Tibial artery (tissue), 4 donors: ENCODE measurements at places on chromosomes 16 and 17.

GRCh38 chr17:60311936-60312335 is 80.0 kb downstream of the USP32 start:
- DNase-seq, result no peak

- no peak for DNase-seq
These were observed 28.1 kb upstream of the NXPH3 start for GRCh38 chr17:49547566-49547965.

- DNase-seq, result no peak
These were observed 24.1 kb downstream of the ALOX15B start for GRCh38 chr17:8062807-8063483.

- no peak for DNase-seq
These were observed 42.4 kb upstream of the FBXO47 start for GRCh38 chr17:39009581-39010001.

DNA sequence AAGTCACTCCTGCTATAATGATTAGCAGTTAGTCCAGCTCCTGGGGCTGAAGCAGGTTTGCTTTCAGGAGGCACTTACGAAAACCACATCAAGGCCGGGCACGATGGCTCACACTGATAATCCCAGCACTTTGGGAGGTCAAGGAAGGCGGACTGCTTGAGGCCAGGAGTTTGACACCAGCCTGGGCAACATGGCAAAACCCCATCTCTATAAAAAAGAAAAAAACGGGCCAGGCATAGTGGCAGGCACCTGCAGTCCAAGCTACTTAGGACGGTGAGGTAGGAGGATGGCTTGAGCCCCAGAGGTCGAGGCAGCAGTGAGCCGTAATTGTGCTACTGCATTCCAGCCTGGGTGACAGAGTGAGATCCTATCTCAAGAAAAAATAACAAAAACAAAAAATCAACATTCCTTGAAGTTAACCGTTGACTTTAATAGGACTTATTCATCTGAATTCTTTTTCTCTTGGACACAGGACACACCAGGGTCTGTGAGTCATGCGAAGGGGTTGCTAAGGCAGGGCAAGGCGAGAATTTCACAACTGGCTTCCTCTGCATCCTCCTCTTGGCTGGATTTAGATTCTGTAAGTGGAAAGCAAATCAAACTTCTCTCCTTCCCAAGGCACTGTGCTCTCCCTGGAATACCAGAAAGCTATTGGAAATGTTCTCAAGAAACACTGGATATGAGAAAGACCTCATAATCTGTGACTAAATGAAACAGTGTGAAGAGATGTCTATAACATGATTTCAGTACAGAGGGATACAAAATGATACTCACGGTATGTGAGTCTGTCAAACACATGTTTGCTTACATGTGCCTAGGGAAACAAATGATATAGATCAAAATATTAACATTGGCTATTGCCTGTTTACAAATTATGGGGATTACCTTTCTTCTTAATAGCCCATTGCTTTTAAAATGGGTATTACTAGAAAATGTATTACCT is 99.5 kb downstream of the SYCE1L start:
- DNase-seq, result no peak

GRCh38 chr17:20948984-20949777 is 93.6 kb downstream of the USP22 start:
- DNase-seq, result no peak

- DNase-seq, result no peak
These were observed 398.5 kb downstream of the HAPSTR1 start for GRCh38 chr16:9489835-9490467.

DNA sequence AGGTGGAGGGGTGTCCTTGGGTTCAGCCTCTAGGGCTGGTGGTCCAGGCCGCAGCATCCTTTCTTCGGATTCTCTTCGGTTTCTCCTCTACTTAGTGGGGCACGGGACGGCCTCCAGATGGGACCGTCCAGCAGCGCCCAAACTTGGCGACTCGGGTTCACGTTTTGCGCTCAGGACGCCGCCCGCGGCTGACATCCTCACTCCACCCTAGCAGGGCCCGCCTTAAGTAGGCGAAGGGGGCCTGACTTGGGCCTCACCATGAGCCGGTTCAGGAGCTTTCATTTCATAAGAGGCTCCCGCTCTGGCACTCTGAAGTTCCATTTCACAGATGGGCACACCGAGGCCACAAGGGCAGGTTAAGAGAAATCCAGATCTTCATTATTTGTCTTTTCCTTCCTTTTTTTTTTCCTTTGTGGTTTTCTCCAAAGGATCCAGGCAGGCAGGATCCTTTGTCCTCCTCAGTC is 141.2 kb downstream of the SEC14L1 start:
- DNase-seq, result no peak

DNA sequence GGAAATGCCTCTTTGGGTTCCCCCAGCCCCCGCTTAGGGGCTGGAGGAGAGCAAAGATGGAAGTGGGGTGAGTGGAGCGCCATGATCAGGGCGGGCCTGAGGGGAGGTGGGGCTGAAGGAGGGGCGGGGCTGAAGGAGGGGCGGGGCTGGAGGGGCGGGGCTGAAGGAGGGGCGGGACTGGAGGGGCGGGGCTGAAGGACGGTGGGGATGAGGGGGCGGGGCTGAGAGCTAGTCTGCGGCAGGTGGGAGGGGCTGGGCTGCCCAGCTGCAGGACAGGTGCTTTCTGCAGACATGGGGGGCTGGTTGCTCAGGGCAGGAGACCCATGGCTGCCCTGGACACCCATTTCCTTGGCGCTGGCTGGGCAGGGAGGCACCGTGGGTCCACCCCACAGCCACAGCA is 39.1 kb upstream of the PABPN1L start:
- no peak for DNase-seq

DNA sequence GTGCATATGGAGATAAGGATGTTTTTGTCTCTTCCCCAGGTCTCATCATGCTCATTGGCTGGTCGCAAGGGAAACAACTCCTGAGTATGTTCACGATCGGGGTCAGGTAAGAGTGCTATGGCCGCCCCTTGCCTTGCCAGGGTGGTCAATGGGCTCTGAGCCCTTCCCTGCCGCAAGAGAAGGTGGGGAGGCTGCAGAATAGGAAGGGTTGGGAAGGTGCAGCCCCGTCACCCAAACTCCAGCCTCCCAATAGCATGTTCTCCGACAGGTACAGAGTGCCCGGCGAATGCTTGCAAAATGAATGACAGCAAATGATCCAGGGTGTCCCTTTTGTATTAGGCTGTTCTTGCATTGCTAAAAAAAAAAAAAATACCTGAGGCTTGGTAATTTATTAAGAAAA is 57.4 kb downstream of the ATP2C2 start:
- no peak for DNase-seq

DNA sequence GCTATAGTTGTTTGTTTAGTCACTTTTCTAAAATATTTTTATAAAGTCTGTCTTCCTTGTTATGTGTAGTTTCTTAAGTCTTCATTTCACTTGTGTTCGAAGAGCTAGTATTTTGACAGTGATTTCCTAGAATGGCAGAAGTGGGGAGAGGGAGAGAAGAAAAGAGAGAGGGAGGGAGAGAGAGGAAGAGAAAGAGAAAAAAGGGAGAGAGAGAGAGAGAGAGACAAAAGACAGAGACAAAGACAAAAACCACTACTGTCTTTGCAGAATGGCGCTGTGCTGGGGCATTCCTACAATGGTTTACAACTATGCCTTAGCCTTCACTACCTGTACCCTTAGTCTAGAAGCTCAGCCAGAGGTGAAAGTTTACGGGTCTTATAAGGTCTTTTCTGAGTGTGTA is 90.5 kb downstream of the CA4 start:
- DNase-seq, result no peak

DNA sequence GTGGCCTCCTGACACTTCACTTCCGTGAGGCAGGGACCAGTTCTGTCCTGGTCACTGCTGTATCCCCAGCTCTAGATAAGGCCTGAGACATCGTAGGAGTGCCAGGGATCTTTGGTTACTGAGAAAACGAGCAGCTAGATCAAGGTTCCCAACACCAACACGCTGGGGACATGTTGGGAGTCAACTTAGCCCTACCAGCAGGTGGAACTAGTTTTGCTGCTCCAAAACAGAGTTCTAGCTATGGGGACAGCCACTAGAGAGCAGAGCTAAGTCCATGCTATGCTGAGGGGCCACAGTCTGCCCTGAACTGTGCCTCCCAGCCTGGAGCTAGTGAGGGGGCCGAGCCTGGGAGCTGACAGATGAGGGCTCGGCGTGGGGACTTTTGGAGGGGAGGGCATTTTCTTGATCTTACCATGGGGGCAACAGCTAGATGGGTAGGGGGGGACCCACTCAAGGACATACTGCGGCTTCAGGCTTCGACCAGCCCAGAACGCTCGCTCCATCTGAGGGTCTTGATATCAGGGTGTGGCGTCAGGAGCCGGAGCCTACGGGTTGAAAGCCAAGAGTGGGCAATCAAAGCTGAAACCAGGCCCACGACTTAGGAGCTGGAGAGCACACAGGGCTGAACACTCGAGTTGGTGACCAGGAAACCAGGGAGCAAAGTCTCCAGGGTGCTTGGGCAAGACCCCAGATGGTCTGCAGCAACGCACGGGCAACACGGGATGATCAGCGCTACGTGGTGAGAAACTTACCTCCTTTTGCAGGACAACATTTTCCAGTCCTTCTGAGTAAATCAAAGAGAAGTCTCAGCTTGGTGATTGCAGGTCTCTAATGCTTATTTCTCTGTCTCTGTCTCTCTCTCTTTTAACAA is 13.4 kb downstream of the SNX20 start:
- DNase-seq, result no peak

DNA sequence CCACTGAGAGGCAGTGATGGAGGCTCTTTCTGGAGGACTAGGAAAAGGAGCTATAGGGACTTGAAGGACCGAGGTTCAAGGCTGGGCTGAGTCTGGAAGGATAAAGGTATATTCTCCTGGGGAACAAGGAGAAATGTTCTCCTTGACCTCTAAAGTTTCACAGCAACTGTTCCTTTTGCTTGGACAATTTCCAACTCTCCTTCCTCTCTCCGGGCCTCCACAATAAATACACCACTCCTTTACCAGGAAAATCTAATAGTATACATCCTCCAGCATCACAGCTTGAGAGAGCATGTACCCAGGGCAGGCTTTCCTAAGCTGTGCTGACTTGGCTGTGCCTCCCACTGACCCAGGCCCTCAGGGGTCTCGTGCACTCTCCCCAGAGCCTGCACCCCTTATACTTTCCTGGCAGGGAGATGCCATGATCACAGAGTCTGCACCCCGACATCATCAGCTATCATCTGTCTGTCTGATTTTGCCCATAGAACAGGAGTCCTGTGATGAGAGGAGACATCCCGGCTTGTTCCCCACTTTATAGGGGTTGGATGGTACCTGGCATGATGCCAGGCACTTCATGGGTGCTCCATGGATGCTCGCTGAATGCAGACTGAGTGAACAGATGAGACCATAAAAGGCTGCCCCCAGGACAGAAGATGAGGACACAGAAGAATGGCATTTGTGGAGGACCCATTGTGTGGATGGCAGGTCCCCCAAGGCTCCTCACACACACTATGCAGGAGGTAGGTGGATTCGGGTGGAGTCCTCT is 582.6 kb upstream of the CDH5 start:
- no peak for DNase-seq

DNA sequence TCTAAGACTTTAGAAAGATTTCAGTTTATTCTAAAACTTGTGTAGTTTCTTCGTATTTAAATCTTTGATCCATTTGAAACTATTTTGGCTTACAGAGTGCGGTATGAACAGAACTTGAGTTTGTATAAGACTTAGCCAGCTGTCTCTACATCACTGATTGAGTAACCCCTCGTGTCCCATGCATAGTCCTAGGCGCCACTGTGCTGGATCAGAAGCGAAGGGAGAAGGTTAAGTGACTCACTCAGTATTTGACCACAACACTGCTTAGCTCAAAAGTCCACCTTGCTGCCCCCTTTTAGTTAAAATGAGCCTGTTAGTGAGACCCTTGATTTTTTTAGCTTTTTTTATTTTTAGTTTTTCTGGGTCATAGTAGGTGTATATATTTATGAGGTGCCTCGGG is 28.4 kb downstream of the CD300LB start:
- DNase-seq, result no peak

- no peak for DNase-seq
These were observed 90.9 kb upstream of the BCAR1 start for GRCh38 chr16:75342308-75342811.

GRCh38 chr16:83351846-83352245 is 455.9 kb upstream of the HSBP1 start:
- DNase-seq, result no peak

DNA sequence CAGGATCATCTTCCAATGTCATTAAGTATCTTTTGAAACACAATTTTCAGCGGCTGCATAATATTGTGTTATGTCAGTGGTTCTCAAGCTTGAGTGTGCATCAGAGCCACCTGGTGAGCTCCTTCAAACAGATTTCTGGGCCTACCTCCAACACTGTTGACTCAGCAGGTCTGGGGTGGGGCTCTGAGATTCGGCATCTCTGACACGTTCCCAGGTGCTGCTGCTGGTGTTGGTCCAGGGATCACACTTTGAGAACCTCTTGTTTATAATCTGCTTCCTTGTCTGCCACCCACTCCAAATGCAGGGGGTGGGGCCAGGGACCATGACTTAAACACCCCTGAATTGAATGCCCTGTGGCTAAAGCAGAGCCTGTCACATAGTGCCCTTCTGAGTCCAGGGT is 73.8 kb upstream of the HNF1B start:
- no peak for DNase-seq

DNA sequence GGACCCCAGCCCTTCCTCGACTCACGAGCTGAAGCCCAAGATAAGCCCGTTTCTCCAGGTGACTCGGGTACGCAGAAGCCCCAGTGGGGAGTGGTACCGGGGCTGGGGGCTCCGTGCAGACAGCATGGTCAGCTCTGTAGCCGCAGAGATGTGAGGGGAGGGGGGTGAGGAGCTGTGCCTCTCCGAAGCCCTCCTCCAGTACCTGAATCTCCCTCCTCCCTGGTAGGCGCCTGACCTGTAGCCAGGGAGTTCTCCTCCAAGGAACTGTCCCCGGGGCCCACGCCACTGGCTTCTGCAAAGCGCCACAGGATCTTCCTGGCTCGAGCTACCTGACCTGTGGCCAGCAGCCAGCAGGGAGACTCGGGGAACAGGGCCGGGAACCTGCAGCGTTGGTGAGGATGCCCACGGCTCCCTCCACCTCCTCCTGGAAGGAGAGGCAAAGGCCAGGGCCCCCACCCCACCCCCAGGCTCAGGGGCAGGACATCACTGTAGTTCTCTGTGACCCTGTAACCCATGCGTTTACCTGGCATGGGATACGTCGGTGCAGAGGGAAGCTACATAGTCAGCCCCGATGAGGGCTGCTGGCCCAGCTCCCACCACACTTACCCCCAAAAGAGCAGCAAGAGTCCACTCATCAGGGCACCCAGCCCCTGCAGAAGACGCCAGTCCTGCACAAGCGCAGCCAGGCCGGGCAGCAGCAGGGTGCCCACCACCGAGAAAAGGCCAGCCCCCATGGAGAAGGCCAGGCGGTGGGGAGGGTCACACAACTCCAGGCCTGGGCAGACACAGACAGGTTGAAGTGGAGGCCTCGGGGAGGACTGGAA is 1.7 kb downstream of the SLC22A31 start:
- DNase-seq, result no peak

GRCh38 chr16:79253100-79253631 is 347.4 kb downstream of the MAF start:
- no peak for DNase-seq

DNA sequence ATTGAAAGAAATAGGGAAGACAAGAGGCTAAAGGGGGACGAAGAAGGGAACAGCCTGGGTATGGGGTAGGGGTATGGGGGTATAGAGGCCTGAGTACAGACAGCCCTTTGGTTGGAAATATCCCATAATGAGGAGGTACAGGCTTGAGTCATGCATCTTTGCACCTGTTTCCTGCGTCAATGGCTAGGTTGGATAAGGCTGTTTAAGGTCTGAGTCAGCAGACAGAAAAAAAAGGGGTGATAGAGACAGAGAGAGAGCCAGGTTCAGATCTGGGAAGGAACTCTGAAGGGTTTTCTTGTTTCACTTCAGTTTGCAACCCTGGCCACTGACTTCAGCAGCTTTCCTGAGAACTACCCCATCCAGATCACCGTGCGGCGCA is 8.5 kb downstream of the FNDC8 start:
- no peak for DNase-seq
